ENCODE measurements at places on chromosomes 7 and 10.
A peak's percentile ranks its signal among the peaks of the same experiment; 100 is the strongest.

DNA sequence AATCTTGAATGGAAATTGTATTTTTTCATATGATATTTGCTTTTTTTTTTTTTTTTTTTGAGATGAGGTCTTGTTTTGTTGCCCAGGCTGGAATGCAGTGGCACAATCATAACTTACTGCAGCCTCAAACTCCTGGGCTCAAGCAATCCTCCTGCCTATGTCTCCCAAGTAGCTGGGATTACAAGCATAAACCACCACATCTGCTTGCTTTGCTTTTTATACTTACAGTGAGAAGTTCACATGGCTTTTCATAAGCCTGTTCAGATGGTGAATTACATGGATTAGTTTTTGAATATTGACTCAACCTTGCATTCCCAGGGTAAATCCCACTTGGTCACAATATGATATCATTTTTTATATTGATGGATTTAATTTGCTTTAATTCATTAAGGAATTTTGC lies 22.0 kb downstream of the LRRD1 start:
- no peak for DNase-seq

DNA sequence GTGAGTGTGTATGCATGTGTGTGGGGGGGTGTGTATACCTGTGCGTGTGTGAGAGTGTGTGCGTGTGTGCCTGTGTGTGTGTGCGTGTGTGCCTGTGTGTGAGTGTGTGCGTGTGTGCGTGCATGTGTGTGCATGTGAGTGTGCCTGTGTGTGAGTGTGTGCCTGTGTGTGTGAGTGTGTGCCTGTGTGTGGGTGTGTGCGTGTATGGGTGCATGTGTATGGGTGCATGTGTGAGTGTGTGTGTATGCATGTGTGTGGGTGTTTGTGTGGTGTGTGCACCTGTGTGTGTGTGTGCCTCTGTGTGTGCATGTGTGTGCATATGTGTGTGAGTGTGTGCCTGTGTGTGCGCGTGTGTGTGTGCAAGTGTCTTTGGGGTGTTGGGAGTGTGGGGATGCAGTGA lies 6.4 kb downstream of the ANTXRL start:
- no peak for DNase-seq

DNA sequence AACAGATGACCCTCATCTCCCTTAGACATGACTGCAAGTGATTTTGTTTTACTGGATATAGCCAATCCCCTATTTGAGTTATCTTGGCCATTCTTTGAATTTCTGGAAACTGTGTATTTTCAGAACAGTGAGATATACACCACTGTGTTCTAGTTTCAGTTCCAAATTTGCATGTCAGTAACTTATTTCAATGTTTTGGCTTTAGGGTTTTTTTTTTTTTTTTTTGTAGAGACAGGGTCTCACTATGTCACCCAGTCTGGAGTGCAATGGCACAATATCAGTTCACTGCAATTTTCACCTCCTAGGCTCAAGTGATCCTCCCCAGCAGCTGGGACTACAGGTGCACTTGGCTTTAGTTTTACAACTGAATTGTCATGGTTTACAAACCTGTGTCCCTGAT lies 67.2 kb downstream of the ATAD1 start:
- no peak for DNase-seq

GRCh38 chr7:41319581-41319980 lies 383.3 kb downstream of the INHBA start:
- DNase-seq = no peak

GRCh38 chr10:88934900-88935672 lies 17.5 kb downstream of the ACTA2 start:
- DNase-seq = peak; percentile 48
